ENCODE measurements at places on chromosomes 1 and 21.

GRCh38 chr1:29860681-29861080 is 624.4 kb downstream of the PTPRU start:
- DNase-seq, result no peak

- DNase-seq, result no peak
Measured at GRCh38 chr1:226635456-226635941, 86.9 kb downstream of the STUM start.

- no peak for DNase-seq
Measured at GRCh38 chr1:243246916-243247315, 8.2 kb downstream of the CEP170 start.

DNA sequence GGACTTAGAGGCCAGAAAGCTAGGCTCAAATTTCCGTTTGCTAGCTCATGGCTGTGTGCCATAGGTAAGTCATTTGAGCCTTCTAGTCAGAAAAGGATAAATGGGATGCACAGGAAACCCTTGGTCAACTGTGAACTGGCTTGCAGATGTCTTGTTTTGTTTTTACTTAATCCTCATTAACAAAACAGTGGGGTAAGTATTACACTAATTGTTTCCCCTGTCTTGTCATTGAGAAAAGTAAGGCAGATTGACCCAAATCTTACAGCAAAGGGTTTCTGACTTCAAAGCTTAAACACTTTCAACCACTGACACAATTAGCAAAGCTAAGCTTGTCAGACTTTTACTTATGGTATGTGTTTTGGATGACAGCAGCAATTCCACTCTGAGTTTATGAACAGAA is 291.3 kb downstream of the NTNG1 start:
- DNase-seq, result no peak

DNA sequence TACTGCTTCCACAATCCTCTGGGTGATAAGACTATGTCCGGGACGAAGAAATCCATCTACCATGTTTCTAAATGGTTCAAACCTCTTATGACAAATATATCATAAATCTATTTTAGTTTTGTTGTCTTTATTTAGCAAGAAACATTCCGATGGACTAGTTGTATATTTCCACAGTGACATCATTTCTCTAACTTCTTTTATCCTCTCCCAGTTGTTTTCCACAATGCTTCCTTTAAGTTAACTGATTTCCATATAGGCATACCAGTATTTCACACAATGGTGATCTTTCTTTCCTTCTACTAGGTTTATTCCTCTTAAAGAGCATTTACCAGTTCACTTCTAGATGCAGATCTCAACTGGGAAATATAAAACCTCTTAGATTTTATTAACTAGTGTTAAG is 44.8 kb downstream of the USP1 start:
- DNase-seq, result no peak

GRCh38 chr21:37974081-37974480 is 57.8 kb upstream of the KCNJ6 start:
- DNase-seq, result no peak

DNA sequence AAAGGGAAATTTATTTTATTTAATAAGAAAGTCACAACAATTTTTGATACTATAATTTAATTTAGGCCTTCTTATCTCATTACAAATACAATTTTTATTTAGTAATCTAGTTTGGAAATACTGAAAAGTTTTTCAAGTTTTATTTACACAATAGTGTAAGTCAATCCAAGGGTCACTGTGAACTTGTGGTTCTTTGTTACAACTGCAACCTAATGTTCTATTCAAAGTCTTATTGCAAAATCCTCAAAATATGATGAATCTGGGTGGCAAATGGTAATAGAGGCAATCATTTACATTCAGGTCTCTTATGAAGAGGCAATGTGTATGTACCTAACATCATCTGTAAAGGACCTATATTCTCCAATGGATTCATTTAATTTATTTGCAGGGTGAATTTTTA is 421.2 kb downstream of the DPYD start:
- DNase-seq, result no peak

DNA sequence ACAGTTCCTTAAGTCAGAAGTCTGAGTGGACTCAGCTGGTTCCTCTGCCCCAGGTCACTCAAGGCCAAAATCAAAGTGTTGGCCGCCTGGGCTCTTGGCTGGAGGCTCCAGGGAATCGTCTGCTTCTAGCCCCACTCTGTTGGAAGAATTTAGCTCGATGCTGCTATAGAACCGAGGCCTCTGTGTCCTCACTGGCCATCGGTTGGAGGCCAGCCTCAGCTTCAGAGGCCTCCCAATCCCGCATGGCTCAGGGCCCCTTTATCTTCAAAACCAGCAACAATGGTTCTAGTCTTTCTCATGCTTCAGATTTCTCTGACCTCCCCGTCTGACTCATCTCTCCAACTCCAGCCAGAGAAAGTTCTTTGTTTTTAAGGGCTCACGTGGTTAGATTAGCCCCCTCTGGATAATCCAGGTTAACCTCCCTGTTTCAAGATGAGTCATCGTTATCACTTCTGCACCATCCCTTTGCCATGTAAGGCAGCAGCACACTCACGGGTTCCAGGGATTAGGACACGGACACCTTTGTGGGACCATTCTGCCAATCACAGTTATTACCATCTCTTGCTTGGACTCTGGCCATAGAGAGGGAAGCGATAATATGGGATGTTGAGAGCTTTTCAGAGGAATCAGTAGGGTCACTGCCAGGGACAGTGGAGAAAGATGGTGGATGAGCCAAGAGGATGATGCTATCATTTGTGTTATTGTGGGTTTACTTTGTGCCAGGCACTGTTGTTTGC is 13.6 kb downstream of the FHAD1 start:
- DNase-seq, result no peak

GRCh38 chr21:40985370-40985769 is 138.4 kb upstream of the DSCAM start:
- DNase-seq, result no peak

GRCh38 chr1:22861764-22862440 is 110.8 kb downstream of the LACTBL1 start:
- DNase-seq, result no peak

DNA sequence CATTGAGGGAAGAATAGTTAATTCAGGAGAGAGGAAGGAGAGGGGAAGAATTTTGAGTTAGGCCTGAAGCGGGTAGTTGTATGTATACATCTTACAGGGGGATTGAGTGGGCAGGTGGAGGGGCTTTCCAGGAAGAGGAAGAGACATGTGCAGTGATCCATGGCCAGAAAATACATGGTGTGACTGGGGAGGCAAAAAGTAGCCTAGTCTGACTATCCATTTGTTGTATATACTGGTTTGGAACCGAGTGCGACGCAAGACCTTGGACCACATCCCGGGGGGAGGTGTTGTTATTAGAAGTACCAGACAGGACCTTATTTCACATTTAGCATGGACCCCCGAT is 158.3 kb downstream of the SDCCAG8 start:
- no peak for DNase-seq

DNA sequence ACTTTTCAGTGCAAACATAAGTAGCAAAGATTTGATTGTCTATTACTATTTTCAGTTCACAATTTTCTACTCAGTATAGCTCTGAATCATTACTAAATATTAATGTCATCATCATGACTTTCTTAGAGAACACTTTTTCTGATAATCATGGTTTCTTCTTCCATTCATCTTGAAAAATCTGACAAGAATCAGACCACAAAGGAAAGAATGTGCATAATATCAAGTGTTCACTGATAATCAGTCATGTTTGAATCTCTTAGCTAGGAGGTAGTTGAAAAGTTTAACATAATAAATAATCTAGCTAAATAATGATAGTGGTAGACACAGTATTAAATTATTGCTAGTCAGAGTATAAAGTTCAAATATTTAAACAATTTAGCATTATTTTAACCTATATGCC is 133.2 kb downstream of the BRINP3 start:
- no peak for DNase-seq

DNA sequence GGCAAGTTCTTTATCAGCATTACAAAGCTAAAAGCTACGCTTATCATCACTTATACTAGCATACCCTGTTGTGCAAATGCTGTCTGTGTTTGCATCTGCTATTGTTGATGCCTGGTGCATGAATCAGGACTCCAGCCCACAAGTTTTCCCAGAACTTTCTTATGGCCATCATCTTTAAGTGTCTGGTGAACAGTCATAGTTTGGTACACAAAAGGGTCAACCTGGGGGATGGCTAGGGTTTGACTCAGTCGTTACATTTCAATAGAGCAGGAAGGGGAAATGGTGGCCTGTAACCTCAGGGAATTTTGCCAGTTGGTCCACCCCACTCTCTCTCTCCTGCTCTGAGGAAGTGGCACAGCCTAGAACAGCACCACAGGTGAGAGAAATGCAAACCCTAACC is 35.4 kb downstream of the SELL start:
- DNase-seq, result no peak

DNA sequence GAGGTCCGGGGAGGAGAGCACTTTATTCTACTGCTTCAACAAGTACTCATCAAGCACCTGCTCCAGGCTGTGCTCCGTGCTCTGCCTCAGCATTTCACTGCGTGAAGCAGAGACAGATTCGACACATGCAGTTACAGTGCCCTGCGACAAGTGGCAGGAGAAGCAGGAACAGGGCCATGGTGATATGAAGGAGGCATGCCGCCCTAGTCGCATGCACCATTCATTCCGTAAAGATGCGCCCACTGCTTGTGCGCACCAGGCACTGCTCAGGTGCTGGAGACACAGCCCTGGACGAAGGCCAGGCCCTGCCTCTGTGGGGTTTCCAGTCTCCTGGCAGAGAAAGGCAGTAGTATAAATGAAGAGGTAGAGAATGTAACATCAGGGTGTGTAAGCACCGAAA is 206.6 kb downstream of the HIVEP3 start:
- no peak for DNase-seq

DNA sequence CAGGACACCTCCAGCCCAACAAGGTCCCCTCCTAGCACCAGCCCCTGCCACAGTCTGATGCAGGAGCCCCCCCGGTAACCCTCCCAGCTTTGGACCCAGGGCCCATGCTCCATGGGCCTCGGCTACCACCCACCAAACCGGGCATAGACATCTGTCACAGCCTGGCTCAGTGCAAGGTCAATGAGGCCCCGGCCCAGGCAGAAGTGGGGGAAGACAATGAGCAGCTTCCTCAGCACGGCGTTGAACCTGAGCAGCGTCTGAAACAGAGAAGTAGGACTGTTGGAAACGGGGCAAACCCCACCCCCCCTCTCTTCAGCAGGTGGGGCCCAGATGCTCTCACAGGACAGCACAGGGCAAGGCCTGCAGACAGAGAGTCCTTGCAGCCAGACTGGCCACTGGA is 101.9 kb upstream of the GCLM start:
- DNase-seq, result no peak

DNA sequence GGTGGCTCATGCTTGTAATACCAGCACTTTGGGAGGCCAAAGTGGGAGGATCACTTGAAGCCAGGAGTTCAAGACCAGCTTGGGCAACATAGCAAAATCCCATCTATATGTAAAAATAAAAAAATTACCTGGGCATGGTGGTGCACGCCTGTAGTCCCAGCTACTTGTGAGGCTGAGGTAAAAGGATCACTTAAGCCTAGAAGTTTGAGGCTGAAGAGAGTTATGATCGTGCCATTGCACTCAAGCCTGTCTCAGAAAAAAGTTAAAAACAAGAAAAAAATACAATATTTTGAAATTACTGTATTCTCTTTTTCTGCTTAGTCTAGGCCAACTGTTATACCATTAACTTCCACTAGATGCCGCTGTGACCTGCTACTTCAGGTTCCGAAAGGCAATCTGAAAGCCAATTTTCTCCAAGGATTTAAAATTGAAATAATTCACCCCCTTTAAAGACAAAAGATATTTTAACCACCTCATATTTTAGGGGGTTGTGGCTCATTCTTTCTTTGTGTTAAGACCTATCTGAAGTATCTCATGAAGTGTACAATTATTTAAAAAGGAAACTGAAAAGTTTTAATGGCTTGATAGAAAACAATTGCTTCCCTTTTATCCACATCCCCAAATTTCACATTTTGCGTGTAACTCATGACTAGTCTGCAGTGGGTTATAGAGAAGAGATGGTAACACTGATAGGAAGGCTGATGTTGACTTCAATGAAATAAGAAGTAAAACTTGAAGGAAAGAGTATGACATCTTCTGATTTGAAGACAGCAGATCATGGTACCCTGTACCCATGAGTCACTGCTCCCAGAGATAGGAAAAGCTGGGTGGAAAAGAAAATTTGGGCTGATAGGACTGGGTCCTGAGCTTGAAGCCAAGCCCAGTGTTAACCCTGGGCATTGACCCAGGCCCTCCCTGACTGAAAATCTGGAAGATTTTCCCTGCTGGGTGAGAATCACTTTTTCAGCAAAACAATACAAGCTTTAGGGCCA is 24.4 kb upstream of the CLDN14 start:
- DNase-seq, result peak; percentile 13

DNA sequence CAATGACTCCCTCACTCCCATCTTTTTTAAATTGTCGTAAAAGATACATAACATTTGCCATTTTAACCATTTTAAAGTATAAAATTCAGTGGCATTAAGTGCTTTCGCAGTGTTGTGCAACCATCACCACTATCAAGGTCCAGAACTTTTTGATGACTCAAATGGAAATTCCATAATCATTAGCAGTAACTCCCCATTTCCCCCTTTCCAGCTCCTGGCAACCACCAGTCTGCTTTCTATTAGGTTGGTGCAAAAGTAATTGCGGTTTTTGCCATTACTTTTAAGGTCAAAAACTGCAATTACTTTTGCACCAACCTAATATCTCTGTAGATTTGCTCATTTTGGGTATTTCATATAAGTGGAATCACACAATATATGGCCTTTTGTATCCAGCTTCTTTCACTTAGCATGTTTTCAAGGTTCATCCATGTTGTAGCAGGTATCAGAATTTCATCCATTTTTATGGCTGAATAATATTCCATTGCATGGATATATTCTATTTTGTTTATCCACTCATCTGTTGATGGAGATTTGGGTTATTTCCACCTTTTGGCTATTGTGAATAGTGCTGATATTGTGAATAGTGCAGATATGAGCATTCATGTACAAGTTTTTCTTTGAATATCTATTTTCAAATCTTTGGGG is 159.7 kb downstream of the HIVEP3 start:
- no peak for DNase-seq

DNA sequence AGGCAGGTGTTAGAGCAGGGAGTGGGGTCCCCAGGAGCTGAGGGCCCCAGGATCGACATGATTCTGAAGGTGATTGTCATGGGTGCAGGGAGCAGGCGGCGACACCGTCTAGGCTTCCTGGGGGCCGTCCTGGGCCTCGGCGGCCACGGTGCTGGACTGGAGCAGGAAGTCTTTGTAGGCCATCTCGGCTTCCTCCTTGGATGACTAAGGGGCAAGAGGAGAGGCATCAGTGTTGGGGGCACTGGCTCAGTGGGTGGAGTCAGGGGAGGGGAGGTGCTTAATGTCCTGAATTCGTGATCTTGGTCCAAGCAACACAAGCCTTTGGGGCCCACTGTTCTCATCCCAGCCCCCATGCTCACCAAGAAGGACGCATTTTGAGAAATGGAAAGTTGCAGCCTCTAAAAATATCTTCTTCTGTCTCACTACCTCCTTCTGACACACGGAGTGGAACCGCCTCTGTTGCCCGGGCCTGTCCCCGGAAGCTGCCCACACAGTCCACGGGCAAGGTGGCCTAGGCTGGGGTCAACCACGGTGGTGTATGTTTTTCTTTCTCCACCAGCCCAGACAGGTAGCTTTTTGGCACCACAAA is 8.6 kb upstream of the FCMR start:
- DNase-seq, result no peak

GRCh38 chr21:34989337-34990151 is 59.6 kb downstream of the RUNX1 start:
- DNase-seq, result peak; percentile 44
